Stimulated activated CD8-positive, alpha-beta memory T cell treated with anti-CD3 and anti-CD28 coated beads, Interleukin-7, amount 100 ng/mL, for 24 hours (primary cell): ENCODE measurements at places on chromosomes 2 and 18.

GRCh38 chr2:238286551-238286950 lies 1.9 kb downstream of the PER2 start:
- DNase-seq = no peak

GRCh38 chr18:55302167-55302833 lies 285.7 kb downstream of the TCF4 start:
- no peak for DNase-seq

DNA sequence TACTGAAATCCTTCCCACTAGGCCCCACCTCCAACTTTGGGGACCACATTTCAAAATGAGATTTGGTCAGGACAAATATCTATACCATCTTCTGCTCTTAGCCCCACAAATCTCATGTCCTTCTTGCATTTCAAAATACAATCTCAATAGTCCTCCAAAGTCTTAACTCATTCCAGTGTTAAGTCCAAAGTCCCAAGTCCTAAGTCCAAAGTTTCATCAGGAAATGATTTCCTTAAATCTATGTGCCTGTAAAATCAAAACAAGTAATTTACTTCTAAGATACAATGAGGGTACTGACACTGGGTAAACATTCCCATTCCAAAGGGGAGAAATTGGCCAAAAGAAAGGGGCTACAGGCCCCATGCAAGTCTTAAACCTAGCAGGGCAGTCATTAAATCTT lies 40.5 kb upstream of the TNP1 start:
- no peak for DNase-seq

- no peak for DNase-seq
Measured at GRCh38 chr2:109680523-109681297, 66.5 kb downstream of the SOWAHC start.

DNA sequence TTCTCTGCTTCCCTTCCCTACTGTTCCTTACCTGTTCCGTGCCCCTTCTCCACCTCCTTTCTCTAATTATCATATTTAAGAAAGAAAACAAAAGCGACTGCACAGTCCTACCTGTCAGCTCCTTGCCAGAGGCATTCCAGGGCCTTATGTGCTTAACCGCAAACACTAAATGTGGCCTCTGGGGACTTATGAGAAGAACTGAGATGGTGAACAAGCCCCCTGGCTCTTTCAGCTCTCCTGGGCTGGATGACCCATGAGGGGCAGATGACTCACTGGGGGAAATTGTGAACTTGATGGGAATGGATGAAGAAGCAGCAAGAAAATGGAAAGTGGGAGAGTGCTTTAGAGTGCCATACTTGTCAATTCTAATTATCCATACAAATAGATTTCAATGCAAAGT lies 106.3 kb upstream of the LYPD1 start:
- DNase-seq = no peak

- no peak for DNase-seq
Measured at GRCh38 chr2:168583710-168584521, 127.8 kb downstream of the CERS6 start.

DNA sequence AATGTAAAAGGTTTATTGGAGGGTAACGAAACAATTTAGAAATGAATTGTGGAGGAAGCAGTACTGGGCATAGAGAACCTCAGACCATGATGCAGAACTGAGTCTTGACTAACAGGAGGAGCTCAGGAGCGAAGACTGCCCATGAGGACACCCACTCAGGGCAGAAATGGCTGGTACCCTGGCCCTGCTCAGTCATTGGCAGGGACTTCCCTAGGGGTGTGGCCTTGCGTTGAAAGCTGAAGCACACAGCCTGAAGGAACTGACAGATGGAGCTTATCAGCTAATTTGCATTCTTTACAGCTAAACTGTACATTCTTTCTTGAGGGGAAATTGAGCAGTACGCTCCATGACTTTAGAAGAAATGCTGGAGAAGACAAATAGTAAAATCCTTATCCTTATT lies 57.1 kb downstream of the PDK1 start:
- no peak for DNase-seq

GRCh38 chr2:69238449-69239031 lies 148.5 kb downstream of the GFPT1 start:
- no peak for DNase-seq

DNA sequence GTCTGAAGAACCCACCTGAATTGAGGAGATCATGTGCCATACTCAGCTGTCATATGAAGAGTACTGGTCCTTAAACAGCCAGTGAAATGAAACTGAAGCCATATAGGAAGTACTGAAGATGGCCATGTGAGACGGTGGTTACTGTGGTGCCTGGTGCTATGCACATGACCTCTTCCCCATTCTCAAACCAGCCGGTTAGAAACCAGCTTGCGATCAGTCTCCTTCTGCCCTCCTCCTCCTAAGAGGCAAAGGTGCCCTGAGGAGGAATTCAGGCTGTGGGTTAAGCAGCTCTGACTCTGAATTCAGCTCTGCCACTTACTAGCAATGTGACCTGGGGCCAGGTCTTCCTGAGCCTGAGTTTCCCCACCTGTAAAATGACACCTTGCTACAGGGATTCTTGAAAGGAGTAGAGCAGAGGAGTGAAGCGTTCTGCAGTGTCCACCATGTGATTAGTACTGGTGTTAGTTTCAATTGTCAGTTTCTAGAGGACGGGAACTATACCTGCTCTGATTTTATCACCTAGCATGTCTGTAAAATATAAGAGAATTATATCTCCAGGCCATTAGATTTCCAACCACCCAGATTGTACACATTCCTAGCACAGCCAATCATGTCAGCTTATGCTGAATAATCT lies 5.1 kb downstream of the FECH start:
- DNase-seq = no peak

DNA sequence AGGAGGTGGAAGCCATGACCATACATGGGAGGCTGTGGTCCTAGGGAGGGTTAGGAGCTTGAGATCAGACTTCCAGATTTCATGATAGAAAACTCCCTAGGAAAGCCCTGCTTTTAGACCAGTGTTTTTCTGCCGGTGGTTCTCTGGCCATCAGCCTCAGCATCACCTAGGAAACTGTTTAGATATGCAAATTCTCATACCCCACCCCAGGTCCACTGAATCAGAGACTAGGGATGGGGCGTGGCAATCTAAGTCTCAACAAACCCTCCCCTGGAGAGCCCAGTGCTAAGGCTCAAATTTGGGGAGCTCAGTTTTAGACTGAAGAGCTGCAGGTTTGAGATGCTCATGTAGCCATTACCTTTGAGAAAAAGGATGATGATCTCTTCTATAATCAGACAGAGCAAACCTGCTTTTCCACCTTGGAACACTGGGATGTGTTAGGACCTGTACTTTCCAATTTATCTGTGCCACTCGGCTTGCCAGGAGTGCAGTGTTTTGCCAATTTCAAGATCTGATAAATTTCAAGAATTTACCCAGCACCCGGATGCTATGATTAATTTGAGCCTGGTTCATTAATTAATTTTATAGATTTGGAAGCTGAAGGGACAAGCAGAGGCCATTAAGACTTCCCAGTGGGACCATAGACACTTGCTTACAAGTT lies 31.5 kb upstream of the LYPD6B start:
- no peak for DNase-seq

DNA sequence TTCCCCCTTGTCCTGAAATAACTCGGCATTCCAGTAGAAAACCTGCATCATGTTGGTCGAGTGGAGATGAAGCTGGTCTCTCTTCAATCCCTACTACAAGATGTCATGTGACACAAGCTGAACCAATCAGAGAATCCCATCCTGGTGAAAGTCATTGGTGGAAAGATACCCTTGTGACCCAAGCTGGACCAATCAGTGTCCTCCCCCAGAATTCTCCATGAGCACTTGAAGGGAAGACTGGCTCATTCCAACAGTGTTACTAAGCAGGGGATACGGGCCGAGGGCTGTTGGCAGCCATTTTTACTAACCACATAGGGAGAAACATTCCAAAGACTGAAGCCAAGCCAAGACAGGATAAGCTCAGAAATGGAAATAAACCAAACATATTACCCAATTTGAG lies 298.3 kb downstream of the ICOS start:
- DNase-seq = no peak
